ENCODE measurements at places on chromosomes 2 and 18. TPM values are rescaled to one million over a fixed set of nuclear protein-coding genes. Genes with fewer than 3 reads are reported as not detected.

GRCh38 chr2:191927319-191927867, 80.5 kb upstream of the CAVIN2 start:
- no peak overlapping the region for H3K27ac ChIP-seq
- H3K27me3 ChIP-seq: no peaks in the 10 kb centered on the region
- H3K36me3 ChIP-seq: no peaks in the 10 kb centered on the region
- H3K4me3 ChIP-seq: no peak overlapping the region
- H3K4me1 ChIP-seq: peaks cover 1% of the 10 kb centered on the region

The PLA2R1 gene
- 31.3 TPM for polyA plus RNA-seq

DNA sequence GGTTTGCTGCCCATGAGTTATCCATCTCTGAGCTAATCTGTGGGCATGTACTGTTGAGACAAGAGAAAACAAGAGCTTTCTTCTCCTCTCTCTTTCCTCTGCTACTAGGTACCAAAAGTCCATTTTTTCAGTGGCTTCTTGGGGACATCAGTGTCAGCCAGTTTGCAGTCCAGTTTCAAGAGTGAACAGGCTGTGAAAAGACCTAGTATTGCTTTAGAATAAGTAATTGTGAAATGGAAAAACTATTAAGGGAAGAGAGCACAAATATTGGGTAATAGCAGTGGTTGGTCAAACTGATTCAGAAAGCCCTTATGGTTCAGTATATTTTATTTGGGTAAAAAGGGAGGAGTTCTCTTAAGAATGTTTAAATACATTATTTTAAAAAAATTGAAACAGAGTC, 33.0 kb upstream of the MEP1B start:
- no peaks in the 10 kb centered on the region for H3K4me1 ChIP-seq
- H3K27ac ChIP-seq: no peak overlapping the region
- H3K4me3 ChIP-seq: no peak overlapping the region
- H3K27me3 ChIP-seq: no peaks in the 10 kb centered on the region
- no peak for DNase-seq

The NEURL3 gene
- polyA plus RNA-seq: not detected

The HSPE1 gene
- polyA plus RNA-seq: 113 TPM

GRCh38 chr18:40035966-40036365, 1919.1 kb upstream of the PIK3C3 start:
- H3K4me1 ChIP-seq: no peaks in the 10 kb centered on the region
- H3K27ac ChIP-seq: no peak overlapping the region

GRCh38 chr2:225668606-225669266, 269.2 kb downstream of the NYAP2 start:
- H3K36me3 ChIP-seq: no peaks in the 10 kb centered on the region
- no peaks in the 10 kb centered on the region for H3K27me3 ChIP-seq
- no peak overlapping the region for H3K4me3 ChIP-seq
- H3K4me1 ChIP-seq: no peaks in the 10 kb centered on the region
- H3K27ac ChIP-seq: no peak overlapping the region
- no peak for DNase-seq

- no peak overlapping the region for H3K27ac ChIP-seq
- no peak overlapping the region for H3K4me3 ChIP-seq
- no peaks in the 10 kb centered on the region for H3K36me3 ChIP-seq
These were observed 40.9 kb upstream of the TRIB2 start for GRCh38 chr2:12675801-12676200.

GRCh38 chr2:219452361-219453317, 18.0 kb downstream of the SPEG start:
- peak overlapping the region; percentile 89 for H3K27ac ChIP-seq
- H3K27me3 ChIP-seq: no peaks in the 10 kb centered on the region
- no peaks in the 10 kb centered on the region for H3K36me3 ChIP-seq
- no peak overlapping the region for H3K4me3 ChIP-seq
- DNase-seq: peak; percentile 92

The CCDC85A gene
- polyA plus RNA-seq: not detected

GRCh38 chr2:112523291-112523777, 18.9 kb upstream of the POLR1B start:
- no peak for DNase-seq
- no peaks in the 10 kb centered on the region for H3K4me1 ChIP-seq
- H3K36me3 ChIP-seq: peaks cover 5% of the 10 kb centered on the region

GRCh38 chr18:21714474-21714873, 9.9 kb upstream of the ABHD3 start:
- no peak overlapping the region for H3K27ac ChIP-seq
- H3K4me3 ChIP-seq: no peak overlapping the region
- H3K36me3 ChIP-seq: peaks cover 2% of the 10 kb centered on the region
- no peaks in the 10 kb centered on the region for H3K27me3 ChIP-seq
- H3K4me1 ChIP-seq: no peaks in the 10 kb centered on the region

GRCh38 chr2:85448461-85449213, 30.1 kb downstream of the SH2D6 start:
- H3K4me1 ChIP-seq: no peaks in the 10 kb centered on the region
- no peak overlapping the region for H3K27ac ChIP-seq
- H3K36me3 ChIP-seq: no peaks in the 10 kb centered on the region
- no peaks in the 10 kb centered on the region for H3K27me3 ChIP-seq

The CPS1 gene
- polyA plus RNA-seq: 9.0 TPM

DNA sequence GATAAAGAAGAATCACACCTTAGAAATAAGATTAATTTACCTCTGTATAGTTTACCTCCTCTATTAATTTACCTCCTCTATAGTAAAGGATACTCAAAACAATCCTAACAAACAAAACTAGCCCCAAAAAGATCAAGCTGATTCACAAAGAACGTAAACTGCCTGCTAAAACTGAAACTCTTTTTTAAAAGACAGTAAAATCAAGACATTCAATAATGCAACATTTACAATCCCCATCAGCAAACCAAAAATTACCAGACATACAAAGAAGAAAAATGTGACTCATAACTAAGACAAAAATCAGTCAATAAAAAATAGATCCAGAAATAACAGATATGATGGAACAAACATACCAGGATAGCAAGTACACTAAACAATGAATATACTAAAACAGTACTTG, 215.7 kb downstream of the ZEB2 start:
- H3K36me3 ChIP-seq: no peaks in the 10 kb centered on the region
- H3K4me1 ChIP-seq: no peaks in the 10 kb centered on the region
- H3K27me3 ChIP-seq: no peaks in the 10 kb centered on the region
- H3K4me3 ChIP-seq: no peak overlapping the region
- no peak for DNase-seq

- H3K36me3 ChIP-seq: no peaks in the 10 kb centered on the region
- DNase-seq: peak; percentile 72
- no peaks in the 10 kb centered on the region for H3K4me1 ChIP-seq
- H3K27me3 ChIP-seq: no peaks in the 10 kb centered on the region
These were observed 43.7 kb upstream of the ZBTB7C start for GRCh38 chr18:48452861-48453323.

DNA sequence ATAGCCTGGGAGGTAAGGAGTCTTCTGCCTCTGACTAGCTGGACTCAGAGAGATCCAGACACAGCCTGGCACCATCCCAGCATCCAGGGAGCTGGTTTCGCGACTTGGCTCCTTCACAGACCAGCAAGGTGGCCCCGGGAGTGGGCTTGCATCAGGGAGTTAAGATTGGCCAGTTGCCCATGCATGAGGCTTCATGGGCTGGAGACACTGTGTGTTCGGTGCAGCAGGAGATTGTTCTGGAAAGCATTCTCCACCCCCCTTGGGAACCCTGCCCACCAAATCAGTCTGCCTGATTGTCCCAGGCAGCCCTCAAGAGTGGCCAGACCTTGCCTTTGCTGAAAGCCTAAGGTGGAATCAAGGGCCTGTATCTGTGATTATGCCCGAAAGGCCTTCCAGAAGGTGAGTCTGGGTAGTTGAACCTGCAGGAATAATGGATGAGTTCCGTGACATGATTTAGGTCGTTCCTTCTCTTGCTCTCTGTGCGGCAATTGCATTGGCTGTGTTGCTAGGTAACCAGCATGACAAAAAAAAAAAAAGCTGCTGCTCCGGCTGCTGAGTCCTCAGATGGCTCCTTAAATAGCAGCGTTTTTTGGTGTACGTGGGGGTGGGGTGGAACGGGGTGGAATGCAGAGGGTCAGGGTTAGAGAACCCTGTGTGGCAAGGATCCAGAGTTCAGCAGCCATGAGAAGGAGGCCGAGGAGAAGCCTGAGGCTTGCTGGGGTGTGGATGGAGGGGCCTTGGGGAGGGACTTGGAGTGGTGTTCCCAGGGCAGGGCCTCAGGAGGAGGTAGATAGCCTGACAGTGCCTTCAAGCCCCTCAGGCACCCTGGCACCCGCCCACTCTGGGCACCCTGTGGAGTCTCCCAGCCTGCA, 93.0 kb upstream of the MCFD2 start:
- peak overlapping the region; percentile 64 for H3K27ac ChIP-seq
- no peak overlapping the region for H3K4me3 ChIP-seq
- no peaks in the 10 kb centered on the region for H3K27me3 ChIP-seq
- peak; percentile 86 for DNase-seq
- peaks cover 3% of the 10 kb centered on the region for H3K36me3 ChIP-seq

The PPP1R1C gene
- polyA plus RNA-seq: 0.54 TPM

GRCh38 chr2:73091164-73091563, 19.7 kb upstream of the SFXN5 start:
- no peaks in the 10 kb centered on the region for H3K27me3 ChIP-seq
- no peaks in the 10 kb centered on the region for H3K36me3 ChIP-seq
- peak overlapping the region; percentile 4 for H3K27ac ChIP-seq
- H3K4me1 ChIP-seq: no peaks in the 10 kb centered on the region
- H3K4me3 ChIP-seq: no peak overlapping the region
- no peak for DNase-seq

- H3K36me3 ChIP-seq: no peaks in the 10 kb centered on the region
- H3K27me3 ChIP-seq: no peaks in the 10 kb centered on the region
- H3K4me1 ChIP-seq: no peaks in the 10 kb centered on the region
- no peak for DNase-seq
- no peak overlapping the region for H3K27ac ChIP-seq
These were observed 520.5 kb upstream of the CDH7 start for GRCh38 chr18:65230311-65230710.

The AGPS gene
- polyA plus RNA-seq: 5.3 TPM

The MFF gene
- 119 TPM for polyA plus RNA-seq

DNA sequence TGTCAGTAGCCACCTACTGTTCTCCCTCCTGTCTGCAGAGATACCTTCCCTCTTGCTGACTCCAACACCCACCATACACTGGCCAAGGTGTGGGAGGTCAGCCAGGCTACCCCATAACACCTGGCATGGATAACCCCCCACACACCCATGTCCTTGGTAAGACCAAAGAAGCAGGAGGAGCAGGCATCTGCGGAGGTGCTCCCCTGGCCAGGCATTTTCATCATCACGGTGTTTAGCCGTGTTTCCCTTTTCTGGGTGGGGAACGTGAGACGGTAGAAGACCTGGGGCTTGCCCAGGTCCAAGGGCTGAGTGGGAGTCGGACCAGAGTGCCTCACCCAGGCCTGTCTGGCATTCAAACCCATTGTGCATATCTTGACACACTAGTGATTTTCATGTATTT, 150.3 kb downstream of the SMAD7 start:
- no peaks in the 10 kb centered on the region for H3K27me3 ChIP-seq
- no peak overlapping the region for H3K4me3 ChIP-seq
- H3K36me3 ChIP-seq: no peaks in the 10 kb centered on the region
- H3K27ac ChIP-seq: peak overlapping the region; percentile 38
- peak; percentile 44 for DNase-seq

GRCh38 chr2:201500534-201500933, 49.0 kb downstream of the STRADB start:
- no peaks in the 10 kb centered on the region for H3K4me1 ChIP-seq
- no peak overlapping the region for H3K27ac ChIP-seq
- peaks cover 1% of the 10 kb centered on the region for H3K36me3 ChIP-seq

GRCh38 chr2:16246281-16246850, 306.0 kb downstream of the MYCN start:
- no peak overlapping the region for H3K27ac ChIP-seq
- DNase-seq: no peak
- H3K36me3 ChIP-seq: no peaks in the 10 kb centered on the region
- no peaks in the 10 kb centered on the region for H3K27me3 ChIP-seq

GRCh38 chr2:46157966-46158310, 139.3 kb upstream of the EPAS1 start:
- H3K36me3 ChIP-seq: no peaks in the 10 kb centered on the region
- H3K27ac ChIP-seq: peak overlapping the region; percentile 18
- DNase-seq: no peak
- no peak overlapping the region for H3K4me3 ChIP-seq

The ACMSD gene
- not detected for polyA plus RNA-seq

All from aorta (tissue), 5 donors.